Activated CD4-positive, alpha-beta memory T cell treated with anti-CD3 and anti-CD28 coated beads, Interleukin-2, amount 10 ng/mL, durations not matched to agents 7 days and 5 days (primary cell): ENCODE measurements at places on chromosomes 11 and 22.

DNA sequence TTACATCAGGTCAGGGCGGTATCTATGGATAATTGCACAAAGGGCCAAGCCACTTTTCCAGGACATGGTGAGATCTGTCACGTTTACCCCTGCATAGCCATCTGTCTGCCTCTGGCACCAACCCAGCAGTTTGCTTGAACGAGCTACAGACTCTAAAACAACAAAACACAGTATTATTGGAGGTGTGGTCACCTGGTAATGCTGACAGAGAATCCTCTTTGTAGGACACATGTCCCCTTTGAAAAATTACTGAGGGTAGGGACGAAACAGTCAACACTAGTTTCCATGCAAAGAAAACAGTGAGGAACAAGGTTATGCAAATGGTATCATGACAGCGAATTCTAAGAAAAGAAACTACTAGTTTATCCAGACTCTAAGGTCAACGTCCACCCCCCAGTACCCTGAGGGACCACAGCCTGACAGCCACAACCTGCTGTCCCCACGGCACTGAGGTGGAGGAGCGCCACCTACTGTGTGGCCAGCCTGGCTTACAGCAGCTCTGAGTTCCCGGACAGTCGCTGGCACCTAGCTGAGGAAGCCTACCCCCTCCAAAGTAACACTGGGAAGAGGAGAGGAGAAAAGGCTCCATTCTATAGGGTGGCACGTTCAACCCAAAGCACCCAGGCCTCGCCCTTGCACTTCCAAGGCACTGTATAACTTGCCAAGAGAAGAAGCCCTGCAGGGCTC, 117.4 kb upstream of the BID start:
- DNase-seq = no peak

DNA sequence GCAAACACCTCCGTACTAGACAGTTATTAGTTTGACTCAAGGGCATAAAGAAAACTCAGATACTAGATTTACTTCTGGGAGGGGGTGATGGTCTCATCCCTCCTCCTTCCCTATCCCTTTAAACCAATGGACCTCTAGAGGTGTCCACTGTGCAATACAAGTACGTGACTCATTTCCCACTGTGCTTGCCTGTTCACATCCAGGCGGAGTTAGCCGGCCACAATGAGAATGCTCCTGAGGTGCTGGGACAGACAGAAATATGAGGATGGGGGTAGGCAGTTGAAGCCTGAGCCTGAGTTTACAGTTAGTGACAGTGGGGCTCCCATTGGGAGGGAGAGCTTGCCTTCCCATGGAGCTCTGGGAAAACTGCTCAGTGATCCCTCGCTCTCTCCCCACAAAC, 8.4 kb upstream of the PMM1 start:
- no peak for DNase-seq

- peak; percentile 65 for DNase-seq
These were observed 62.0 kb downstream of the IGF2 start for GRCh38 chr11:2077061-2077802.

- DNase-seq = no peak
These were observed 50.0 kb downstream of the FAM168A start for GRCh38 chr11:73547706-73548595.

GRCh38 chr11:126830216-126830806, 170.3 kb downstream of the KIRREL3 start:
- DNase-seq = no peak

DNA sequence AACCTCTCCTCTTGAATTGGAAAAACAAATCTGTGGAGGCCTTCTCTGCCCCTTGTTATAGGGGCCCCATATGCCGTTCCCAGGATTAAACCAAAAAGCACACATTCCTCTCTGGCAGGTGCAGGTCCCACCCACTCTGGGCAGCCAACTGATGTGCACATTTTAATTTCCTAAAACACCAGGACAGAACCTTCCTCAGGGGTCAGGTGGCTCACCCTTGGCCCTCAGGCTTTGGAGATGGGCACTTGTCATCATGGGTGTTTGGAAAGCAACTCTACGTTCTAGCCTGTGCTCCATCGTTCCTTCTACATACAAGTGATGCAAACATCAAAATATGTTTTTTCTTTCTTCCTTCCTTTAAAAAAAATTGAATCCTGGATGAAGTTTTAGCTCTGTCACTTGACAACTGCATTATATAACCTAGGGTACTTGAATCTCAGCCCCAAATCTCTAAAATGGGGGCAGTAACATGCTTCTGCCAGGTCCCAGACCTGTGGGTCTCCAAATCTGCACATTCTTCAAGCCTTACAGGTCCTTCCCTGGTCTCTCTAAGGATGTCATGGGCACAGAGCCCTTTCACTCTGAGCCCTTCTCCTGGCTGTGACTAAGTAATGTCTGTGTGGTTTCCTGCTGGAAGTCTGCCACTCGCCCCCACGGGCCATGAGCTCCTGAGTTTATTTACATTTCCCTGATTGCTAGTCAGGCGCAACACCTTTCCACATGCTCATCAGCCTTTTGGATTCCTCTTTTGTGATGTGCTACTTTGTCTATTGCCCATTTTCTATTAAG, 43.8 kb downstream of the KCNQ1OT1 start:
- no peak for DNase-seq

GRCh38 chr11:36398231-36398953, 102.3 kb downstream of the PRR5L start:
- no peak for DNase-seq
